IMR-90 (cell line): ENCODE measurements at places on chromosomes 5 and 9. TPM values are rescaled to one million over a fixed set of nuclear protein-coding genes. Genes with fewer than 3 reads are reported as not detected.

The LHX3 gene
- total RNA-seq, result not detected in 2 replicates

The WNK2 gene
- total RNA-seq, result not detected in 2 replicates

The EIF4EBP3 gene
- total RNA-seq, result 0.28 and 0.36 TPM in 2 replicates

The LCN12 gene
- total RNA-seq, result not detected in 2 replicates

The ADAMTS12 gene
- total RNA-seq, result 49.2 and 51.3 TPM in 2 replicates

The SNCB gene
- not detected in 2 replicates for total RNA-seq

The RAPGEF1 gene
- 13.1 and 13.3 TPM in 2 replicates for total RNA-seq

The DAP gene
- 44.4 and 49.6 TPM in 2 replicates for total RNA-seq

The COQ4 gene
- 20.0 and 20.1 TPM in 2 replicates for total RNA-seq

The MSX2 gene
- total RNA-seq, result 1.9 and 2.2 TPM in 2 replicates

The CSF2 gene
- not detected in 2 replicates for total RNA-seq

The F2RL1 gene
- total RNA-seq, result 9.4 and 12.4 TPM in 2 replicates

The QRFP gene
- total RNA-seq, result not detected in 2 replicates

The PFN3 gene
- not detected in 2 replicates for total RNA-seq

The MAMDC2 gene
- total RNA-seq, result 5.0 and 5.6 TPM in 2 replicates

The GPR107 gene
- 16.7 and 17.8 TPM in 2 replicates for total RNA-seq

The OGN gene
- under 0.01 TPM in 1 of 2 replicates, not detected in the other for total RNA-seq

The GFI1B gene
- not detected in 2 replicates for total RNA-seq

The SLC9A3 gene
- total RNA-seq, result 0.56 and 0.72 TPM in 2 replicates

The AGXT2 gene
- total RNA-seq, result not detected in 2 replicates

The ZFP37 gene
- 3.6 and 4.4 TPM in 2 replicates for total RNA-seq

The SPATA31D4 gene
- not detected in 2 replicates for total RNA-seq

The GARIN3 gene
- total RNA-seq, result not detected in 2 replicates

The SSBP2 gene
- 33.6 and 42.7 TPM in 2 replicates for total RNA-seq

The NSG2 gene
- total RNA-seq, result not detected in 2 replicates

The LYRM7 gene
- total RNA-seq, result 3.4 and 6.4 TPM in 2 replicates

The OTULINL gene
- total RNA-seq, result 0.18 and 0.28 TPM in 2 replicates

The PCDH1 gene
- total RNA-seq, result 0.83 and 0.90 TPM in 2 replicates

The GPR21 gene
- total RNA-seq, result 0.28 and 0.90 TPM in 2 replicates

The IFNA13 gene
- not detected in 2 replicates for total RNA-seq

The C6 gene
- total RNA-seq, result under 0.01 and 0.18 TPM in 2 replicates

The SAXO1 gene
- total RNA-seq, result under 0.01 TPM in 1 of 2 replicates, not detected in the other

The RAD1 gene
- 20.8 and 21.5 TPM in 2 replicates for total RNA-seq
